Cerebellum (tissue), 4 donors: ENCODE measurements at places on chromosomes 6 and 20.

DNA sequence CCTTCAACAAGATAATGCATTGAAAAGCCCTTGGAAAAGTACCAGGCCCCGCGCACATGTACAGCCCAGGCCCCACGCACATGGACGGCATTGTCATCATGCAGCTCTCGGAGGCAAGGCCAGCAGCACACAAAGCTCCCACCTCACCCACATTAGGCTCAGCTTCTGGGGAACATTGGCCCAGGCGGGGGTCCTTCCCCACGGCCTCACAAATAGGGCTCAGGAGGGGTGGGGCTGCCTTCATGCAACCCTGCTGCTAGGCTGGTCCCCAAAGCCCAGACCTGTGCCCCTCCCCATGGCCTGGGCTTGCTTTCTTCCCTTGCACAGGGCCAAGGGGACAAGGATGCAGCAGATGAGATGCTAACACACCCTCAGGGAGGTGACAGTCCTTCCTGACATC, 26.7 kb downstream of the NPEPL1 start:
- DNase-seq = no peak

GRCh38 chr6:145315982-145316600, 419.2 kb downstream of the EPM2A start:
- no peak for DNase-seq

DNA sequence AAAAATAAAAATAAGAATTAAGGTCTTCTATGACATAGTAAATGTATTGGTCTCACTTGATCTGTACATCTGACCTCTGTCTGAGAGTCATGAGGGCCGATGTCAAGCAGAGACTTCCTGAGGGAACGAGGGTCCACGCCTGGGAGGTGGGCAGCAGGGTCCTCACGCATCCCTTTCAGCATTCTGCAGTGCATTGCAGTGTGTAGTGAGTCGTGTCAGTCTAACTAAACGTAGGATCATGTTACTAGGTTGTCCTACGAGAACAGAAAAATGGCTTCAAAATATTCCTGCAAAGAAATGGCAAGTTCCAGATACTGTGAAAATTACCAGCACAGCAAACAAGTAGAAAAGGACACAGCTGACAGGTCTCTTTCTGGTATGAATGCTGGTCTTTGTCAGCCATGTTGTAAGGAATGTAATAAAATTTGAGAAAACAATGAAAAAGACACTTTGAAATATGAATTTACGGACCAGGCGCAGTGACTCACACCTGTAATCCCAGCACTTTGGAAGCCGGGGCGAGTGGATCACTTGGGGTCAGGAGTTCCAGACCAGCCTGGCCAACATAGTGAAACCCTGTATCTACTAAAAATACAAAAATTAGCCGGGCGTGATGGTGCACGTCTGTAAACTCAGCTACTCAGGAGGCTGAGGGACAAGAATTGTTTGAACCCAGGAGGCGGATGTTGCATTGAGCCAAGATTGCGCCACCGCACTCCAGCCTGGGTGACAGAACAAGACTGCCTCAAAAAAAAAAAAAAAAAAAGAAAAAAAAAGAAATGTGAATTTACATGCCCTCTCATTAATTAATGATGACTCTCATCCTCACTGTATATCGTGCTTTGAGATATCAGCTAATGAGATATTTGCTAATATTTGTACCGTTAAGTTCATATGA, 2.4 kb upstream of the AHCY start:
- no peak for DNase-seq

GRCh38 chr6:98823428-98824161, 10.8 kb upstream of the POU3F2 start:
- DNase-seq = no peak

- no peak for DNase-seq
These were observed 132.7 kb upstream of the MAP3K7 start for GRCh38 chr6:90719321-90720195.

DNA sequence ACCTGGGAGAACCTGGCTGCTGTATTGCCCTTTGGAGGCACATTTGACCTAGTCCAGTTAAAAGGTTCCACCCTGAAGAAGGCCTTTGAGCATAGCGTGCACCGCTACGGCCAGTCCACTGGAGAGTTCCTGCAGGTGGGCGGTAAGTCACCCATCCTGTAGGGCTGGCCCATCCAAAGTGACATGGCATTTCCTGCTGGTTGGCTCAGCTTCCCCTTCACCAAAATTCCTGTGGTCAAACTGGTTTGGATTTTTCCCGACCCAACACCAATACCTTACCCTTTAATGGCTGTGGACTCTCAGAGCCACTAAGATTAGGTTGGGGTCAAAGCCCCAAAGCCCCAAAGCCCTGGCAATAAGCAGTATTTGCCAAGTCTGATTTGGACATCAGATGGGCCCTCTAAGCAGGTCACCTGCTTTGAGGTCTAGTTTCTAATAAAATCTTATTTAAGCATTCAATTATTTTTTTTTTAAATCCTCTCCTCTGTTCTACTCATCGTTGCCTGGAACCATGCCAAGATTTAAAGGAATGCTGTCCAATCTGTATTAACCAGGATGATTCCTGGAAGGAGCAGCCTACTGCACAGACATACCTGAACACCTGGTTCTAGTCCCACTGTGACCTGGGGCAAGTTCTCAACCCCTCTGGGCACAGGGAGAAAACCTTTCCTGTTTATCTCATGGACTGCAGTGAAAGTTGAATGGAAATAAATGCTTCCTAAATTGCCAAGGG, 40.8 kb downstream of the NT5E start:
- DNase-seq = no peak

DNA sequence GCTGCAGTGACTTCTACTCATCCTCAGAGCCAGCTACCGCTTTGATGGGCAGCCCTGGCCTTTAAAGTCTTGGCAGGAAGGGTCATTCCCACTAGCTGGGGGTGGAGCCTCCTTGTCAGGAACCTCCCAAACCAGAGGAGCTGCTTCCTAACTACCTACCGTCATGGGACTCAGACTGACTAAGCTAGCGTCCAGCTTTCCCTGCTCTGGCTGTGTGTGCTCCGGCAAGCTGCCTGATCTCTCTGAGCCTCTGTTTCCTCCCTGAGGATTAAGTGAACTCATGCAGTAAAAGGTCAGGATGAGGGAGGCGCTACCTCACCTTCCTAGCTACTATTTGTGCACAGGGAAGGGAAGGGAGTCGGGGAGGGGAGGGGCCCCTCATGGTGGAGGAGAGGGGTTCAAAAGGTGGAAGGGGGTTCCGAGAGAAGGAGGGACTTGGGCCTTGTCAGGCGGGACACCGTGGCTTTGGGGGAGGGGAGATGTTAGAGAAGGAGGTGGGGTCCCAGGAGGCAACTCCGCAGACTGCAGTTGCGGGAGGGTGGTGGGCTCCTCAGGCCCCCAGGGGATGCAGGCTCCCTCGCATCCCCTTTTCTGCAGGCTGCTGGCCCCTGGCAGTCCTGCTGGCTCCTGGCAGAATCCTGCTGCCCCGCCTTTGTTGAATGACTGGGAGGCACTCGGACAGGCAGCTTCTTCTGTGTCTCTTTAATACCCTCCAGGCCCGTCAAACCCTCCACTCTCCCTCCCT, 9.8 kb downstream of the DUSP15 start:
- no peak for DNase-seq

GRCh38 chr20:20089018-20089417, 36.7 kb downstream of the CFAP61 start:
- no peak for DNase-seq

DNA sequence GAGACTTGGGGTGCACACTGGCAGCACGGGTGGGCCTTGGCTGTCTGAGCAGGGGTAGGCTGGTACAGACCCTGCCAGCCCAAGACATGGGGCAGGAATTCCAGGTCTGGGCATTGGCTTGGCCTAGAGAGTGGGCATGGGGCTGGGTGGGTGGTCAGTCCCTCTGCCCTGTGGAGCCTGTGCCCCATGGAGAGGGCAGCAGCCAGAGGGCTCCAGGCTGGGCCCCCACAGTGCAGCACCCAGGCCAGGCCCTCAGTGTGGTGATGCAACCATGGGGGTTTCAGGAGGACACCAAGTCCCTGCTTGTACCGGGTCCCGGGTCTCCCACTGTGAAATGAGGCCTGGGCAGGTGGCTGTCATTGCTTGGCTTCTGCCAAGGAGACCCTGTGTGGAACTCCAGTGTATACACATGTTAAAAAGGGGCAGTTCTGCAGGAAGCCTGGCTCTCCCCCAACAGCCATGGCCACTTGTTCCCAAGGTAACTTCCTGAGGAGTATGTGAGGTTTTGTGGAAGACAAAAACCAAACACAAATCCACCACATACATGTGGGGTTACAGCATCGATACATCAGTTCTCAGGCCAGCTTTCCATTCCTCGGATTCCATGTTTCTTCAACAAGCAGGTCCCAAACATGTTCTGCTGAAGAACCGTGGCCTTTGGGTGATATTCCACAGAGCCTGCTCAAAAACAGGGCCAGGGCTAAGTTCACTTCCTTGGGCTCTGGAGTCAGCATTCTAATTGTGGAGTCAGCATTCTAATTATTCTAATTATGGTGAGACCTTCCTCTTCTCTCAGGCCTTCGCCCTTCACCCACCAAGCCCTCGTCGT, 77.3 kb downstream of the DACT2 start:
- no peak for DNase-seq

GRCh38 chr6:144055121-144055931, 40.0 kb downstream of the SF3B5 start:
- no peak for DNase-seq

DNA sequence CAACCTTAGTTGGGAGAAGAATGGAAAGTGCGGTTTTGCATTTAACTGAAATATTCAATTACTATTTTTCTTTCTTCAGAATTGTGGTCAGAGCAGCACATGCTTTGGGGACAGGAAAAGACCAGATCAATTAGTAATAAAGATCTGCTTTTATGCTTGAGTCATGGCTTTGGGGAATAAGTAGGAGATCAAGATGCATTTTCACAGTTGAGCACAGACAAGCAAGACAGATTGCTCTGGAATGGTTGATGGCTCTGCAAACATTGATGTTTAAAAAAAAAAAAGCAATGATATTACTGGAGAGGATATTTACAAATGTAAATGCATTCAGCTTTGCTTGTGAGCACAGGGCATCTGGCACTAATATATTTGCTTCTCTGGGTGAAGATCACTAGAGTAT, 224.4 kb upstream of the SASH1 start:
- no peak for DNase-seq

DNA sequence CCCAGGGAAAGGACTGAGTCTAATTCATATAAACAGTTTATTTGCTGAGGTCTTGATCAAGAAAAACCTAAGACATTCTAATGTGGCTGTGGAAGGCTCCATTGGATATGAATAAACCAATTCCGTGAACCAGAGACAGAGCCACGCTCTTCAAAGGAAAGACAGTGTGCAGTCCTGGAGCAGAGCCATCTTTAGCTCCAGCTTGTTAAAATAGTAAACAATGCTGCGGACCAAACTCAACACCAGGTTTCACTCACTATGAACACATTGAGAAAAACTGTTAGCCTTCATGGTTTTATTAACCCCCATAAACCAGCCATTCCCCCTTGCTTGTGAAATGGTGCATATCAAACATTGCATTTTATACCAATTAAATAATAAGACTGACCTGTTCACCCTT, 61.9 kb downstream of the COL9A1 start:
- DNase-seq = no peak

- no peak for DNase-seq
These were observed 87.8 kb upstream of the ARMC2 start for GRCh38 chr6:108760126-108761050.

DNA sequence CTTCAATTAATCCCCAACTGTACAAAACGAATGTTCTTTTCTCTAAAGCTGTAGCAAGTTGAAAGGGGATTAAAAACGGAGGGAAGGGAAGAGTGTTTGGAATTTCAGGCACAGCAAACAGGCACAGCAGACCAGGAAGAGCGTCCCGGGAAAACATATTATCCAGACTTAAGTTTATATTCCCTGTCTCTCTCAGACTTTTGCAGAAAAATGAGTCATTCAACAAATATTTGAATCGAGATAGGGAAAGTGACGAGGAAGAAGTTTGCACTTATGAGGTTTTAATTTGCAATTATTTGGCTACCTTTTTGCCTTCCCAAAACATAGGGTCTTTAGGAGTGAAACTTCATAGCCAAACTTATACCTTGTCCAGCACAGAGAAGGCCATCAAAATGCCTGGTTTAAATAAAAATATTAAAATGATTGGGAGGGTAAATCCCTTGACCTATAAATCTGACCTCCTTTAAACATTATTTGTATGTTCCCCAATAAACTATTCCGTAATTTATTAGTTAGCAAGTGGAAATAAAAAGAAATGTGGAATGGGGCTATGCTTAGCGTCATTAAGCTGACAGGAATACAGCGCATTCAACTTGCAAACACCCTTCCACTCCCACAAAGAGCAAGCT, 16.0 kb downstream of the HFE start:
- peak; percentile 94 for DNase-seq

GRCh38 chr20:61970357-61970756, 95.3 kb downstream of the TAF4 start:
- no peak for DNase-seq

- no peak for DNase-seq
These were observed 17.5 kb downstream of the KIZ start for GRCh38 chr20:21143194-21143890.

DNA sequence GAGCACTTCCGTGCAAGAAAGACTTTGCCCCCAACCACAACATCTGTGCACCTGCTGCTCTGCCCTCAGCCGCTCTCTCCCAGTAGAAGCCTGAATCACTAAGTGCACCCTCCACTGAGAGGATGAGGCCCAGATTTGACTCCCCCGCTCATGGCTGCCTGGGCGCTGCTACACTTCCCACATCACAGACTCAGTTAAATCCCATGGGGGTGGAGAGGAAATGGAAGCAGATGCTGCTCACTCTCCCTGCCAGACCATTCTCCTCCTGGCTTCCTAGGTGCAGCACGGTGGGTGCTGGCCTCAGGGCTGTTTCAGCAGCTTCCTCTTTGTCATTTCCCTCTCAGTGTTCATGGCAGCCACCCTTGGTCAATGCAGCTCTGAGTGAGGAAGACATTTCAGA, 4.8 kb downstream of the CST5 start:
- DNase-seq = no peak

DNA sequence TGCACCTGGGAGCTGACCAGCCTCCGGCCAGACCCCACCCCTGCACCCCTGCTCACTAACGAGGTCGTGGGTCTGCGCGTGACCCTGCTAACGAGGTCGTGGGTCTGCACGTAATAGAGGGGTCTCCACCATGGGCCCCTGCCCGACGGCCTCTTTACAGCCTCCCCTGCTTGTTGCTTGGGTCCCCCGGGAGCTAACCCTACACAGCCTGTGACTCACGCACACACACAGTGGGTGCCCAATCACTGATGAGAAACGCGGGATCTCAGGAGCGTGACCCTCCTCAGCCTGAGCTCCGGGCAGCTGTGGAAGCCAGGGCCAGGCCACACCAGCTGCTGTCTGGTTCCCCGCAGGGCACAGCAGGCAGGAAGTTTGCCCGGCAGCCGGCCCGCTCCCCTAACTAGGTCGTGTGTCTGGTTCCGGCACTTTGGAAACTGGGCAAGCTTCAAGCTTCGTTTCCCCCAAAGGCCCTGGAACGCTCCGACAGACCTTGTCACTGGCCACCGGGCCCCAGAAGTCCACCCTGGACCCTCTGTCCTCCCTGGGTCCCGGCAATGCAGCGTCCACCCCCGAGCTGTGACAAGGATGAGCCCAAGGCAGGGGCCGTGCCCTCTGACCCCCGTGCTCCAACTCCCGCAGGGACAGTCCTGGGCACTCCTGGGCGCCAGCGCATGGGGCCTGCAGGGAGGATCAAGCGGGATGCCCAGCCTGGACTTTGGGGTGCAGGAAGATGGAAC, 767 bp downstream of the PTK6 start:
- no peak for DNase-seq
